Stimulated activated CD4-positive, alpha-beta T cell treated with anti-CD3 and anti-CD28 coated beads, Interleukin-1b, Interleukin-23, amount 100 ng/mL, for 4 hours (primary cell): ENCODE measurements at places on chromosomes 2 and 18.

DNA sequence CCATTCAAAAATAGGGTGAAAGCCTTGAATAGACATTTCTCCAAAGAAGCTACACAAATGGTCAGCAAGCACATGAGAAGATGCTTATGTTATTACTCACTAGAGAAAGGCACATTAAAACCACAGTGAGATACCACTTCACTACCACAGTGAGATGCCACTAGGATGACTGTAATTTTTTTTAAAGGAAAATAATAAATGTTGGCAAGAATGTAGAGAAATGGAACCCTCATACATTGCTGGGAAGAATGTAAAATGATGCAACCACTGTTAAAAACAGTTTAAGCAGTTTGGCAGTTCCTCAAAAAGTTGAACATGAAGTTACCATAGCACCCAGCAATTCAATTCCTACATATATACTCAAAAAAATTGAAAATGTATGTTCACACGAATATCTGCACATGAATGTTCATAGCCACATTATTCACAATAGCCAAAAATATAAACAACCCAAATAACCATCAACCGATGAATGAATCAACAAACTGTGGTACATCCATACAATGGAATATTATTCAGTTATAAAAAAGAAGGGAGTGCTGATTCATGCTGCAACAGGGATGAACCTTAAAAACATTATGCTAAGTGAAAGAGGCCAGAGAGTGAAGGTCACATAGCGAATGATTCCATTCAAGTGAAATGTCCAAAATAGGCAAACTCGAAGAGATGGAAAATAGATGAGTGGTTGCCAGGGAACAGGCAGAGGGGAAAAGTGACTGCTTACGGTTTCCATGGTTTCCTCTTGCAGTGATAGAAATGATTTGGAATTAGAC lies 156.2 kb upstream of the NDUFV2 start:
- DNase-seq = no peak

DNA sequence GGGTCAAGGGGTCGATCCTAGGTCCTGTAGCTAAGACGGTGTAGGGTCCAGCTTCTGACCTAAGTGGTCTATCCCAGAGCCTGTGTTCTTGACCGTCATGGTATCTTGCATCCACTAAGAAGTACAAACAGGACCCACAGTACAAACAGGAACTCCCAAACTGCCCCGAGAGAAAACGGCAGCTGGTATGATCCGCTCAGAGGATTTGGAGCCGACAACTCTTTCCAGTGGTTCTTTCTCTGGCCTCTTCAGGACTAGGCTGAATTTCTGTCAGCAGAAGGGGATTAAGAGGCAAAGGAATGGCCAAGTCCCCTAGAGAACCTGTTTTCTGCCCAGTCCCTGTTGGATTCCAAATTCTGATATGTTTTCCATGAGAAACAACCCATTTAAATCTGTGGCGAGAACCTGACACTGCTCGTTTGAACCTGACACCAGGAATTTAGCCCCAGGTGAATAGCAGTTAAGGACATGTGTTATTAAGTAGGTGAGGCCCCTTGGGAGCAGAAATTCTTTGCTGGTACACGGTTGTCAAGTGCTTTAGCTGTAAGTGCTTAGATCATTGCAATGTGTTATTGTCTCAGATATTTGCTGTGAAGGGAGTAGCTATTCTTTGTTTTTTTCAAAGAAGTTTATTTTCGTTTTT lies 50.5 kb upstream of the TXNDC2 start:
- no peak for DNase-seq

- no peak for DNase-seq
These were observed 76.1 kb downstream of the LRRC30 start for GRCh38 chr18:7307030-7307429.

DNA sequence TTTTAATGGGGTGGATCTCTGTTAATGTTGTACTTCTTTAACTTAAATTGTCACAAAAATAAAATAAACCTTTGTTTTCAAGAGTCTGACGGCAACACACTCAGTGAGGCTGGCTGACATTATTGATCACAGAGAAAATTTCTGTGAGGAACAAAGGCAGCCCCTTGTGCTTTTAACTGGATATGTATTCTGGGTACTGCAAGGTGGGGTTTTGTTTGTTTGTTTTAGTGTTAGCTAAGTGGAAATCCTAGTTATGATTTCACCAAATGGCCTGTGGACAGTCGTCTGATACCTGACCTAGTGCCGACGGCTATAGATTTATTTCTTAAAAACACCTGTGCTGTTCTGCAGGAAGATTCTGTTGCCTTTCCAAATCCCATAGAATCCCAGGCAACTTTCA lies 1329.5 kb upstream of the ZEB2 start:
- DNase-seq = no peak

GRCh38 chr2:99397266-99397920 lies 60.2 kb downstream of the EIF5B start:
- no peak for DNase-seq

GRCh38 chr18:64401268-64402060 lies 252.6 kb upstream of the LINC00305 start:
- DNase-seq = no peak

DNA sequence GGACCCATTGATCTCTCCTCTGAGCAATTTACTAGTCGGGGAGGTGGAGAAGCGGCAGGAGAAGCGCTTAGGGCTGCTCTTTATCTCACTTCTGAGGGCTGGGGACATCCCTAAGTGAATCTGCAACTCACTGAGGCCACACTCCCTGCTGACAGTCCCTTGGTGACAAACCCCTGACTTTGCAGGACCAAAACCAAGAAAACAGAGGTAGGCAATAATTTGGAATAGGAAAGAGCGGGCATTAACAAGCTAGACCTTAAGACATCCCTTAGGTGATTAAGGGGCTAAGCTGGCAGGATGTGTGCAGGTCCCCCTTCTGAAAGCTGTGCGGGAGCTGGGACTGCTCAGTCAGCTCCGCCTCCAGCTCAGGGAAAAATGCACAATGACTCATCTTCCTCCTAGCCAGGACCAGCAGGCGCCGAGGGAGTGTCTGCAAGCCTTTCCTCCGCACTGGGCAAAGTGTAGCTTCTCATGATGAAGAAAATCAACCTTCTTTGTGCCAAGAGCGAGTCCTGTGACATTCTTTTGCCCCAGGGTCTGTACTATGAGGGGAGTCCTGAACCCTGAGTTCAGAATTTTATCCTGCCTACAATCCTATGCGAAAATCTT lies 63.3 kb downstream of the BOD1L2 start:
- no peak for DNase-seq

DNA sequence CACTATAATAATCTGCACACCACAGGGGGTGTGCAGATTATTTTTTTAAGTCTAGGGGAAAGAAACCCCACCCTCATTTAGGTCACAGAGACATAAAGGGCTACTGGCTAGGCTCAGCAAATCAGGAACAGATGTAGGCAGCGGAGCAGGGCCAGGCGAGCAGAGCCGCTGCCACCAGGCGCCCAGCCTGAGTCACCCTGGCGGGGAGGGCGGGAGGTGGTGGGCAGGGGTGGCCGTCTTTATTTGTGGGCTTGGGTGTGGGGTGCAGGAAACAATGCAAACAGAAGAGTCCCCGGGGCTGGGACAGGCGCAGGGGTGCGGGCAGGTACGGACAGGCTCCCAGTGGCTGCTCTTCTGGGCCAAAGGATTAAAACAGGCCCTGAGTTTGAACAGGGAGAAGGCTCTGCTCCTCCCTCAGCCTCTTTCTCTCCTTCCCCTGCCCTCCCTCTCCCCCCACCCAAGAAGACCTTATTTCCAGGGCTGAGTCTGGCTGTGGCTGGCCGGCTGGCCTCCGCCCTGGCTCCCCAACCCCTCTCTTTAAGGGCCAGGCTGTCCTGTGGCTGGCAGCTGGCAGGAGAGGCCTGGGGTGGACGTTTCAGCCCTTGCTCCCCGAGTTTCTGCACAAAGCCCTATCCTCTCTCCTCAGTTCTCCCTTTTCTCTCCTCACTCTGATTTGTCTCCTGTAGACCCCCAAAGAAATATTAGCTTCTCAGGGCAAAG lies 142.9 kb upstream of the SMAD2 start:
- no peak for DNase-seq

GRCh38 chr18:77054288-77054605 lies 78.3 kb downstream of the MBP start:
- no peak for DNase-seq

- no peak for DNase-seq
These were observed 791.6 kb downstream of the GALR1 start for GRCh38 chr18:78041218-78041617.

- no peak for DNase-seq
These were observed 69.5 kb upstream of the PELI1 start for GRCh38 chr2:64213532-64214275.

- DNase-seq = no peak
These were observed 9.2 kb downstream of the HS6ST1 start for GRCh38 chr2:128309280-128310093.

DNA sequence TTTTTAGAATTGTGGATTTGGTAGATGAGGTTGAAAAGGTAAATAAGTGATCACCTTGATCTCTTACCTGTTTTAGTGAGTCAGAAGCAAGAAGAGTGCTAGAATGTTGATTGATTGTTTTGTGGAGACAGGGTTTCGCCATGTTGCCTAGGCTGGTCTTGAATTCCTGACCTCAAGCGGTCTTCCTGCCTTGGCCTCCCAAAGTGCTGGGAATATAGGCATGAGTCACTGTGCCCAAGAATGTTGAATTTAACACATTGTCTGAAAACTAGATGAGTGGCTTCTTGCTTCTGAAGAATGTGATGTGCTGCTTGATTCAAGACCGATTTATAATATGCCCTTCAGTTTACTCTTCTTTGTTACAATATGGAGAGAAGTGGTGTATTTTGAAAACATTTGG lies 121.3 kb downstream of the FMNL2 start:
- DNase-seq = no peak

DNA sequence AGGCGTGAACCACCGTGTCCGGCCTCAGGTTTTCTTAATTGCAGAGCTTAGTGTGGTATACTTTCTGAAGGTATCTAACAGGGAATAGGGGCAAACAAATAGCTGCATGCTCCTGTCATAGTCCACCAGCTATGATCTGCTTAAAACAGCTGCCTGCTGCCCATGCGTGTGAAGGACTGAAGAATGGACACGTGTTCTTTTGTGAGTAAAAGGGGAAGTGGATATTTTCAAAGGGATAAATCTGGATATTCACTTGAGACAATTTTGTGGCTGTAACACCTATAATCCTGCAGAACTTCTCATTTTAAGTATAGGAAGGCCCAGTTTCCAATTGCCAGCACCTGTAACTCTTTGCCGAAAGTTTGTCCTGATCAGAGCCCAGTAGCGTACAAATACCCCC lies 44.7 kb downstream of the TRPM8 start:
- DNase-seq = no peak

GRCh38 chr2:120748310-120748709 lies 12.6 kb downstream of the GLI2 start:
- DNase-seq = no peak

- DNase-seq = no peak
These were observed 61.0 kb upstream of the SERPINE2 start for GRCh38 chr2:224099861-224100643.

DNA sequence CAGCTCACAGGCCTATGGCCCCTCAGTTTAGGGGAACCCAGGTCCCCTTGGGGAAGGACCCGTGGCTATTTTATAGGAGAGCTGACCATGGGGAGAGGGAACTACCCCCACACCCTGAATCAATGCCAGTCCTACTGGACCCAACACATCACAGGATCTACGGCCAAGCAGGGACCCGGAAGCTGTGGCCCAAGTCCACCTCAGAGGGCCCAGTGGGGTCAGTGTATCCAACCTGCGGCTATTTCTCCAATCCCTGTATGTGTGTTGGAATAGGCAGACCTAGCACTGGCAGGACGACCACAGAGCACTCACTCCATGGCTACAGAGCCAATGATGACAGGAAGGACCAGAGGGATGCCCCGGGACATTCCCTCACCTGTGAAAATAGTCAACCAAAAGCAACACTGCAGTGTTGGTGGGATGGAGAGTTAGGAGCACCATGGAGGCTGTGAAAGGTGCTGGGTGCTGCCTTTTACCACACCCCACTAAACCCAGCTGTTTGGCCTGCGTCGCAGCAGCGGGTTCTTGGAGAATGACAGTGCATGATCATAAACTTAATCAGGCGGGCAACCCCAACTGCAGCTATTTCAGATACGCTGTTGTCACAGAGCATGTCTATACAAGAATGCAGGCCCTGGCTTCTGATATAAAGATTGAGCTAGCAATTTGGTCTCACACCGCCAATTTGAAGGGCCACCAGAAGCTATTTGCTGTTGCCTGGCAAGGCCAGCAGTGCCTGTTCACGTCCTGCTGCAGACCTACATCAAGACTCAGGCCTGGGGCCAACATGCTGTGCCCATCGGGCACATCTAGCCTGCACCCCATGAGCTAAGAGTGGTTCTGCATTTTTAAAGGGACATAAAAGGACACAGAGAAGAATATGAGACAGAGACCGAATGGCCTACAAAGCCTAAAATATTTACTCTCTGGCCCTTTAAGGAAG lies 110.4 kb downstream of the EIPR1 start:
- DNase-seq = no peak

DNA sequence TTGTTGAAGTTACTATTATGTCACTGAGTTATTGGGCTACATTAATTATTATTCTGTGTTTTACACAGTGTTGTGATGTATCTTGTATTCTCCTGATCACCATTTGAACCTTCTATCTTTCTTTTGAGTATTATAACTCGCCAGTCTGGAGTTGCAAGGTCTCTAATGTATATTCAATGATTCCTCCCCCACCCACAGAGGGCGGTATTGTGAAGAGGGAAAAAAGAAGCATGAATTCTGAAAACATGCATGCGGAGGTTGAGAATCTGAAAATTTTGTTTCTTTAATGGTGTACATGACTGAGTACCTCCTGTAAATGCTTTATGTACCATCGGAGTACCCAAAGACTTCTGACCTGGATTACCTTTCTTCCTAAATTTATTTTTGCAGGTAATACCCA lies 266.6 kb downstream of the NR4A2 start:
- no peak for DNase-seq

DNA sequence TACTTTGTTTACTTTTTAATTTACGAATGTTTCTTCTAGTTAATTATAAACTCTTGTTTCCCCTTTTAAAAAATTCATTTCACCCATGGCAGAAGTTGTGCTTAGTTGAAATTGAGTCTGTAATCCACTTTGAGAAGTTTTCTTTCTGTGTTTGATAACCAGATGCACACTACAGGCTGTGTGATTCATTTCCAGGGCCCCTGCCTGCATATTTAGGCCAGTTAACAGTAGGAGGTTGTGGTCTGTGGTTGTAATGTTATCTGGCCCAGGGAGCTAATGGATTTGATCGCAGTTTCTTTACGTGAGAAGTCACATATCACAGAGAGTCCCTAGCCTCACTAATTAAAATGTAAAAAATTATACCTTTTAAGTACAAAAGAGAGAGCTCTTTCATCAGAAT lies 3.3 kb downstream of the CDH7 start:
- no peak for DNase-seq

GRCh38 chr2:111196435-111196834 lies 75.7 kb downstream of the BCL2L11 start:
- no peak for DNase-seq

- no peak for DNase-seq
These were observed 1.2 kb downstream of the STK17B start for GRCh38 chr2:196170213-196170605.

DNA sequence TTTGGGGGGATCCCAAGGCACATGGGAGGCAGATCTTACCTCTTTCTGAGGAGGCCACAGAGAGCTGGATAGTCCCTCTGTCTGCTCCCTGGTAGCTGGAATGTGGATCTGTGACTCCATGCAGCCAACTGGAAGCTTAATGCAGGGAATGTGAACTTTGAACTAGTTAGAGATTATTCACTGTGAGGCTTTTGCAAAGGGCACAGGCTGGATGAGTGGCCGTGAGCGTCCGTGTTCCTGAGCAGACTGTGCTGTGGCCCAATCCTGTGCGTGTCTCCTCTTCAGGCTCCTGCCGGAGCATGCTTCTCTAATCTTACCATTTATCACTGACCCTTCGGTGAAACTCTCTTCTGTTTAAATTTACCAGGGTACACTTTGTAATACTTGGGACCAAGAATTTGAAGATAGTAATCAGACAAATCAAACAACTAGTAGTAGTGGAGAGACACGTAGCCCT lies 187.6 kb downstream of the PTPRM start:
- no peak for DNase-seq
